ENCODE measurements at places on chromosomes 7 and 10.

DNA sequence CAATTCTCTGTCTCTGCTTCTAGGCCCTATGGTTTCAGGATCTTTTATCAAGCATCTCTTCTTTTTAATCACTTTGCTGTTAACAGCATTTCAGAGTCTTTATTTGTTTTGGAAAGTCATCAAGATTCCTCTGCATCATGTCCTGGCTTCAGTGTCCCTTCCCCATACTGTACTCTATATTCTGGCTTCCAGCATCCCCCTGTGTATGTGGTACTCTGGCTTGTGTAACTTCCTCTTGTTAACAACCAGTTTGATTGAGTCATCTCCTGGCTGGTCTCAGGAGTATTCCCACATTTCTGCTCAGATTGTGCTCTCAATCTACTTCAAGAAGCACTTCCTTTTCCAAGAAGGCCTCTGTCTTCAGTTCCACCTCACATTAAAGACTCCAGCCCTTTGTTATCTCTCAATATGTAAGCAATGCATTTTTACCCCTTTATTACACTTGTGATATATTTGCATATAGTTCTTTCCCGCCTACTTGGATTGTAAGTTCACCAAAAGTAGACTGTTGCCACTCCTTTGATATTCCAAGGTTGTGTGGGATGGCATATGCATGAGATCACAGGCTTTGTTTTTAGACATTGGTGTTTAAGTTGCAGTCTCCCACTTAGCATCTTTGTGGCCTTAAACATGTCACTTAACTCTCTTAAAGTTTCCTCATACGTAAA lies 15.1 kb upstream of the ATE1 start:
- DNase-seq: no peak

- DNase-seq: peak; percentile 10
Measured at GRCh38 chr7:123747620-123748141, 1.1 kb downstream of the WASL start.

GRCh38 chr7:81503336-81503735 lies 266.5 kb downstream of the HGF start:
- DNase-seq: no peak

GRCh38 chr7:116591202-116592040 lies 66.6 kb downstream of the CAV1 start:
- DNase-seq: no peak

- DNase-seq: no peak
Measured at GRCh38 chr7:22676385-22676784, 50.6 kb upstream of the IL6 start.

GRCh38 chr7:79055722-79056415 lies 397.6 kb downstream of the MAGI2 start:
- no peak for DNase-seq

DNA sequence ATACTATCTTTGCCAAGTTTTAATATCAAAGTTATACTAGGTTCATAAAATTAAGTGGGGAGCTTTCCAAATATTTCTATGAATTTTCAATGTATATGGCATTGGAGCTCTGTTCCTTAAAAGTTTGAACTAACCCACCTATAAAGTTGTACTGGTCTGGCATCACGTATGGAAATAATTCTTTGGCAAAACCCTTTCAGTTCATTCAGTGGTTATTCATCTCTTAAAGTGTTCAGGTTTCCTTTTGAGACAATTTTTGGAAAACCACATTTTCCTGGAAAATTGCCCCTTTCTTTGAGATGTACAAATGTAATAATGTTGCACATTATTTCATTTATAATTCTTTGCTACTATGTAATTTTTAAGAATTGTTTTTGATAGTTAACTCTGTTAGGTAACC lies 62.5 kb upstream of the INPP5A start:
- DNase-seq: no peak

- no peak for DNase-seq
Measured at GRCh38 chr7:55134359-55134725, 115.5 kb downstream of the EGFR start.

DNA sequence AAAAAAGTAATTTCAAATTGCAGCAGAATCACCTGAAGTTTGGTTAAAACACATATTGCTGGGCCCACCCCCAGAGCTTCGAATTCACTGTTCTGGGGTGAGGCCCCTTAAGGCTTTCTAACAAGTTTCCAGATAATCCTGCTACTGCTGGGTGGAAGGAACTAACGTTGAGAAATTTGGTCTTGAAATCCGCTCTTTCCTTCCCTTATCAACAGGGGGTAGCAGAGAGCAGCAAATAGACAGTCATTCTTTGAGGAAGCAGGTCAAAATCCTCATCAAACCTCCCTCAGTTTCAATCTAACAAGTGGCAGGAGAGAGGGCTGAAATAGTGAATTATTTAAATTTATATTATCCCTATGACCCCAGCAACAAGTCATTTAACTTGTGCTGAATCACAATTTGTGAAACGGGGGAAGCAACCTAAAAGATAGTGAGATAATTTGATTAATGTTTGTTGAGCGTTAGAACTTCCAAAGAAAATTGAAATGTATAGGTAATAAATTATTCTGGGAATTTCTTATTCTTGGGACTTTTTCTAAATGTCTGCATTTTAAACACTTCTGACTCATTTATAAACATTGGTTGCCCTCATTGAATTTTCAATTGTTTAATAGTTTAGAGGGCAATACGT lies 21.7 kb upstream of the MALSU1 start:
- DNase-seq: no peak

- no peak for DNase-seq
Measured at GRCh38 chr7:111137296-111138192, 46.6 kb downstream of the LRRN3 start.

DNA sequence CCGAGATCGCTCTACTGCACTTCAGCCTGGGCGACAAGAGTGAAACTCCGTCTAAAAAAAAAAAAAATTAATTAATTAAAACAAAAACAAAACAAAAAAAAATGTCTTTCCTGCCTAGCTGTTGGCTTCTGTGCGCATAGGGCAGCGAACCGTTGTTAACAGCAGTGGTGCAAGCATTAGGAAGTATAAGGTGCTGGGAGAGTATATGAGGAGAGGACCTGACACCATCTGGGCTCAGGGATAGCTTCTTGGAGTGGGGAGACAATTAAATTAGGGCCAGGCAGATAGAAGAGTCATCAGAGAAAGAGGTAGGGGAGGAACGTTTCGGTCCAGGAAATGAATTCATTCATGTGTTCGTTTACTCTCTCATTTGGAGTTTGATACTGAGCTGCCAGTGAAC lies 46.2 kb upstream of the EZH2 start:
- DNase-seq: no peak

DNA sequence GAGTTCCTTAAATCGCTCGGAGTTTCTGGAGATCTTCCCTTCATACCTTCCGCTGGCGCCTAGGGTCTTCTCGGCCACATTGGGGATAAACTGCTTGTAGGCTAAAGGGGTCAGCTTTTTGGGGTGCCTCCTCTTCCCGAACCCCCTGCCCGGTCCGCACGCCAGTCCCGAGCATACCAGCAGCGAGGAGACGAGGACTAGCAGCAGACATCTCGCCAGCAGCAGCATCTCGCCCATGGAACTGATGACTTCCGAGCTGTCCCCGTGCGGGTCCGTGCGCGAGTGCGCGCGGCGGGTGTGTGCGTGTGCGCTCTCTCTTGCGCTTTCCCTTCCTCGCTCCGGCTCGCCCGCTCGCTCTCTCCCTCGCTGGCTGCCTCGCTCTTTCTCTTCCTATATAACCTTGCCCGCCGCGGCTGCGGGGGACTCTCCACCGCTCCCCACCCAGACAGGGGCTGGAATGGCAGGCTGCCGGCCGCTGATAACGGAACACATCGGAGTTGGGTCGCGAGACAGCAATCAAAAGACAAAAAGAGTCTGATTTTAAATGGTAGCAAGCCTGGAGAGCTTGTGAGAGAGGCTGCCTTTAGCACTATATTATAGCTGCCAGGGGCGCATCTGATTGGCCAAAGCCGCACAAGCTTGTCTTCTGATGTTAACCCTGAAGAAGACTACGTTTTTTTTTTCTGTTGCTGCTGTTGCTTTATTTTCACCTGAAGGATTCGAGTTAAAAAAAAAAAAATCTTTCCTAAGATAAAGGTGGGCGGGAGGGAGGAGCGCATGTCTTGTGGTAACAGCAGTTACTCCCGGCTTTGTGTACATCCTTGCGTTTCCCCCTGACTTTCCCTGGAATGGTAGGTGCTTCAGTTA lies at the start of gene SHH:
SHH (minus strand) TSS at position 569 of the 867 bp plus-strand sequence; CDS start at position 228, 341 bp downstream.
- no peak for DNase-seq

DNA sequence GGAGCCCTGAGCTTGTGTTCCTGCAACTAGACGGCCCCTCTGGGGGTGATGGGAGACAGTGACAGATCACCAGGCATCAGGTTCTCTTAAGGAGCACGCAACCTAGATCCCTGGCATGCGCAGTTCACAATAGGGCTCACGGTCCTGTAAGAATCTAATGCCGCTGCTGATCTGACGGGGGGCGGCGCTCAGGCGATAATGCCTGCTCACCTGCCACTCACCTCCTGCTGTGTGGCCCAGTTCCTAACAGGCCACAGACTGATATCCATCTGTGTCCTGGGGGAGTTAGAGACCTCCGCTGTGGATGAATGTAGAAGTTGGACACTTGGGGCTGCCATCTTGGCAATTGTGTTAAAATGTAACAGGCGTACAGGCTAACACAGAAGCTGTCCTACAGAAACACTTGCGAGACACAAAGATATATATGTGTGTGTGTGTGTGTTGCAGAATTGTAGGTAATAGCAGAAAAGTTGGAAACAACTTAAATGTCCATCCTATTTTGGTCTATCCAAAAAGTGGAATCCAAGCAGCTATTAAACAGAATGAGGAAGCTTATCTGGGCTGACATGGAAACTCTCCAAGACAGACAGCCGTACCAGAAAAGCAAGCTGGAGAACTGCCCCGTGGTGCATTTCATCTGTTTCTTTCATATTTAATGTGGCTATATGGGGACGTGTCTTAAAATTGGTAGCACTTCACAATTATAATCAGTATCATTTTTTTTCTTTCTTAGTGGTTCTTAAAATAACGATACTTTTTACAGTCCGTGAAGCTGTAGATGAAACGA lies 82.8 kb downstream of the MKI67 start:
- DNase-seq: no peak

GRCh38 chr10:125640653-125641052 lies 42.3 kb downstream of the TEX36 start:
- no peak for DNase-seq

DNA sequence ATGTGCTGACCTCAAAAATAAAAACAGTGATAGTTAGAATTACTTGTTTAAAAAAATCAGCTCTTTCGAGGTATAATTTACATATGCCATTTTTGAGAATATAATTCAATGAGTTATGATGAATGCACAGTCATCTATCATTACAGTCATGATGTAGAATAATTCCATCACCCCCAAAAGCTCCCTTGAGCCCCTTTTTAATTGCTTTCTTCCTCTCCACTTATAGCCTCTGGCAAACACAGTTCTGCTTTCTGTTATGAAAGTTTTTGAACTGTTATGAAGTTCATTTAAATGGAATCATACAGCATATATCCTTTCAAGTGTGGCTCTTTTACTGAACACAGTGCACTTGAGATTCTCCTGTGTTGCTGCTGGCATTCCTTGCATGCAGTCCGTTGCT lies 41.4 kb downstream of the PRTFDC1 start:
- no peak for DNase-seq

Measured in T follicular helper cell (primary cell).